Anterior cingulate cortex (tissue), 58 donors: ENCODE measurements at places on chromosomes 2 and 18.
A peak's percentile ranks its signal among the peaks of the same experiment; 100 is the strongest.

GRCh38 chr18:29849144-29849543 is 1193.4 kb downstream of the DSC3 start:
- DNase-seq, result no peak

GRCh38 chr2:235541838-235542549 is 48.2 kb downstream of the AGAP1 start:
- DNase-seq, result no peak

- peak; percentile 41 for DNase-seq
These were observed 1.3 kb downstream of the LRRTM4 start for GRCh38 chr2:77520641-77521547.

GRCh38 chr2:38037325-38037724 is 38.6 kb downstream of the CYP1B1 start:
- DNase-seq, result no peak

DNA sequence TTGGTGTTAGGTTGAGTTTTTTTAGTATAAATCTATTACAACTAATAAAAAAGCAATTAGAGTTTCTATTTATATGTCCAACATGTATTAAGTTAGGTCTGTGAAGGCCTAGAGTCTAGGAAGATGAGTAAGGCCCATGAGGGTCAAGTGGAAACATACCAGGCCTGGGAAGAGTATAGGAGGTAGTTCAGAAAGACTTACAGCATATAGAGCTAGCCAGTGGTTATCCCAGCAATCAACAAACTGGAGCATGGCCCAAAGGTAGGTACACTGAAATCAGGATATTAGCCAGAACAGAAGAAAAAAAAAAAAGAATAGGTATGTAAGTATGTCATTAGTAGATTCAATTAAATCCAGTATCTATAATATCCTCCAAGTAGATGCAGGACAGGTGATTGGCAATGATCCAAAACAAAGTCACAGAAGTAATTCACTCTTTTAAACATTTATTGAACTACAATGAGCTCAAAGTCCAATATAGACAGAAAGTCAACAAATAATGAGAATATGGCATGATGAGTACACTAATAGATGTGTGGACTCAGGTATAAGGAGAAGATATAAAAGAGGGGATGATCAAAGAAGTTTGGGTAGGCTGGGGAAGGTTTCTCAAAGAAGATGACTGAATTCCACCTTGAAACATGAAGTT is 70.3 kb downstream of the IKZF2 start:
- no peak for DNase-seq
